ENCODE measurements at places on chromosomes 3 and 15.

- DNase-seq = no peak
These were observed 922 bp upstream of the TAMM41 start for GRCh38 chr3:11847607-11848006.

DNA sequence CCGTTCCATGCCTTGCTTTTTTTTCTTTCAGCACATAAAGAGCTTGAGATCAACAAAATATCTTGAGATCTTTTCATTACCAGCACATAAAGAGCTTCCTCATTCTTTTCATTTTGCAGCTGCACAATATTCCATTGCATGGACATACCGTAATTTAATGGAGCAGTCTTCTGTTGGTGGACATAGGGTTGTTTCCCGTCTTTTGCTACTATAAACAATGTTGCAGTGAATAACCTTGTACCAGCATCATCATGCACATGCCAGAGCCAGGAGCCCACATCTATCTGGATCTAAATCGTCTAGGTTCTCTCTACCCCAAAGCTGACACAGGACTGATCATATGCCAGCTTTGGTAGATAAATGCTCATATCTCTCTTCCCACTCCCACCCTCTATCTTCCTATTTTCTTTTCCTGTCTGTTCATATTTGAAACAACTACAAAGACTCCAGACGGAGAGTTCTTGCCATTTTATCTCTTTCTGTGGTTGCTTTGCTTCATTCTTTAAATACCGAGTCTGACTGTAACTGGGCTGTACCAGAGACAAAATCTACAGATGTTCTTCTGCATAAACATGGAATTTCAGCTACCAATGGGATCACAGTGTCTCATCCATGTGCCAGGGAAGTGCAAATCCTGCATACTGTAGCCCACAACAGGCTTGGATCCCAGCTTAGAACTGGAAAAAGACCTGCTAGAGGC, 47.1 kb upstream of the AKAP13 start:
- no peak for DNase-seq

- DNase-seq = peak; percentile 39
These were observed 11.8 kb upstream of the PLA2G4E start for GRCh38 chr15:42032376-42033213.

DNA sequence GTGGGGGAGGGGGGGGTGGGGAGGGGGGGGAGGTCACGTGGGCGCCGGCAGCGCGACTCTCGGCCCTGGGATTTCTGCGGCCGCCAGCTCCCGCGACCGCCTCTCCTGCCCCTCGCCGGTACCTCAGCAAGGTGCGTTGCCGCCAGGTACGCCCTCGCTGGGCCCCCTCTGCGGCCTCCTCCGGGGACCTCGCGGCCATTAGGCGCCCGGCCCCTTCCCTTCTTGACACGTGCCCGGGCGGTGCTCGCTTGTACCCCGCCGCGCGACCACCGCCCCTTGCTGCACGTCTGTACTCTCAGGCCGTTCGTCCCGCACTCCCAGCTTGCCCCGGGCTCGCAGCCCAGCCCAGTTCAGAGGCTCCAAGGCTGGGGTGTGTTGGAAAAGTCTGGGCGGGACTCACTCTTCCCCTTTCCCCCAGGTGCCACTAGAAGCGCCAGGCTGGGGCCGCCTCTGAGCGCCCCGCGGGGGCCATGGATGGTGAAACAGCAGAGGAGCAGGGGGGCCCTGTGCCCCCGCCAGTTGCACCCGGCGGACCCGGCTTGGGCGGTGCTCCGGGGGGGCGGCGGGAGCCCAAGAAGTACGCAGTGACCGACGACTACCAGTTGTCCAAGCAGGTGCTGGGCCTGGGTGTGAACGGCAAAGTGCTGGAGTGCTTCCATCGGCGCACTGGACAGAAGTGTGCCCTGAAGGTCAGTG, at the start of gene MAPKAPK3:
Gene MAPKAPK3 (plus strand): TSS at position 56 of the 696 bp plus-strand sequence. CDS start 415 bp downstream, at position 471.
- no peak for DNase-seq

DNA sequence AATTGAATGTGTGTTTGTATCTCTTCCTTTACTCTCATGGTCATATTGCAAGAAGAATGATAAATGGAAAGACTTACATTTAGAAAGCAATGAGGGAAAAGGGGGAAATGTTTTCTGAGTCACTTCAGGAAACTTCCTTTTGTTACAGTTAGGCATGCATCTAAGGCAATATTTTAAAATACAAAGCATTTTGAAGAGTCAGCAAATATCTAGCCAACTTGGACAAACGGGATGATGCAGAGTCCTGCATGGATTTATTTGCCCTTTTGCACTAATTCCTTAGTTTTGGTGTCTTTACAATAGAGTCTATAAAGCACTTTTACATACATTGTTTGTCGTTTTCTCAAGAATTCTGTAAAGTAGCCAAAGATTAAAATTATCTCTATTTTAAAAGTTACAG, 286.2 kb upstream of the UBE2E2 start:
- no peak for DNase-seq

DNA sequence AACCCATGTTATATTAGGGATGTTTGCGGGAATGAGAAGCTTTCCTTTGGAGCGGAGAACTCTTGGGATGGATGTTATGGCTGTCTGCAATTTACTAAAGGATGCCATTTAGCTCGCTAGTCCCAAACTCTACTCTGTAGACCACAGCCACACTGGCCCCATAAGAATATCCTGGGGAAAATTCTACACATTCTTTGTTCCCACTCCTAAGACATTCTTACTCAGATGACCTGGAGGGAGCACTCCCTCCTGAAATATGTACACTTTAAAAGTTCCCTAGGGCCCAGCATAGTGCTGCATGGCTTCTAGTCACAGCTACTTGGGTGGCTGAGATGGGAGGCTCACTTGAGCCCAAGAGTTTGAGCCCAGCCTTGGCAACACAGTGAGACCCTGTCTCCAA, 288.7 kb upstream of the RORA start:
- no peak for DNase-seq

DNA sequence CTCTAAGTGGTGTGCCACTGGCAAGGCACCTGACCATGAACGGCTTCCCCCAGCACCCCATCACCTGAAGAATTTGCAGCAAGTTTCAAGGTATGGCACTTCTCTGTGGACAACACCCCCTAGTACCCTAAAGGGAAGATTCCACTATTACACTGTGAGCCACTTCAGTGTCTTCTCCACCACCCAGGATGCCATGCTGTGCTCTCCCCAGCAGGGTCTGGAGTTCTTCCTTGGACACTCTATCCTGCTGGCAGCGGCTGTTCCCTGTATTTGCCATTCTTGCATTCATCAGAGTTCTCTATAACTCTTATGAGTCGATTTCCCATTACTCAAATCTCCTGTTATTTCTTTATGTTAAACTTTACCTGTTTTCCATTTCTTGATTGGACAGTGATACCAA, 33.9 kb upstream of the RNU6-1 start:
- no peak for DNase-seq

- no peak for DNase-seq
These were observed 73.3 kb downstream of the ANKRD28 start for GRCh38 chr3:15724446-15724845.

DNA sequence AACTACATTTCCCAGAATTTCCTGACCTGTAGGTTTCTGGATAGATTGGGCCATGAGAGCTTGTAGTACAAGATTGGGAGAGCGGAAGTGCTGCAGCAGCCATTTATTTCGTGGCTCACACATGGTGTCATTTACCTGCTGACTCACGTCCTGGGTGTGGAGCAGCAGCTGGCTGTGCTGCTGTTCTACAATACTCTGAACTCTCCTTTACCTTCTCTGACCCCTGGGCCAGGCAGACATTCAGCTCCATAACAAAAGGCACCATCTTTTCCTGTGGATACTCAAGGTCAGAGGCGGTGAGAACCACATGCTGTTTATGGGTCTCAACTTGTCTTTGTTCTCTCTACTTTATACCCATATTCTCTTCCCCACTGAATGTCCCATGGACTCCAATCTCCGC, 490.2 kb downstream of the IGSF11 start:
- DNase-seq = no peak

GRCh38 chr3:179476215-179476614, 24.9 kb upstream of the GNB4 start:
- no peak for DNase-seq

DNA sequence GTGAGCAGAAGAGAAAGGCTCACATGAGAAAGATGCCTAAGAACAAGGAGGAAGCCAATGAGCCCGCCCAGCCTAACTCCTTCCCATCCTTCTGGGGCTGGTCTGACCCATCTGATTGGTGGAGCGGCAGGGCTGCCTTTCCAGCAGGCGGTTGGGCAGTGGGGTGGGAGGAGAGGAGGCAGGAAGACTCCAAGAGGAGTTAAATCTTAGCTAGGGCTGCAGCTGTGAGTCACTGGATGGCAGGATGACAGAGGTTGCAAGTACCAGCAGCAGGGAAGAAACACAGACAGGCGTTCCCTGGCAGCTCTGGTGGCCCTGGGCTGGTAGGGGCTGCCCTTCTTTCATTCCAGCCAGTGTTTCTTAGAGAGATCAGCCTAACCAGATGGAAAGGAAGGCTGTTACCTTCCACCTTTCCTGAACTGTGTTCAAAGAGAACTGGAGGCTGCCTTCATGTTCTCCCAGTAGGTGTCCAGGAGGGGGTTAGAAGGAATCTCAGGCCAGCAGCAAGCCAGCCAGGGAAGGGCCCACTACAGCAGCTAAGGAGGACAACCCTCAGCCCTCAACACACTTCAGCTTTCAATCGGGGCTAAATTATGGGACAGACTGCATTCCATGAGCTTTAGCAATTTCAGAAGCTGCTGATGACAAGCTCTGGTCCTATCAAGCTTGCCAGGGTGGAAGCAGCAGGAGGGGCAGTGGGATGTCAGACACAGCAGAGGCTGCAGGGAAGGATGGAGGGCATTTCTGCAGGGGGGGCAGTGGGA, 50.3 kb downstream of the CHSY1 start:
- DNase-seq = no peak

DNA sequence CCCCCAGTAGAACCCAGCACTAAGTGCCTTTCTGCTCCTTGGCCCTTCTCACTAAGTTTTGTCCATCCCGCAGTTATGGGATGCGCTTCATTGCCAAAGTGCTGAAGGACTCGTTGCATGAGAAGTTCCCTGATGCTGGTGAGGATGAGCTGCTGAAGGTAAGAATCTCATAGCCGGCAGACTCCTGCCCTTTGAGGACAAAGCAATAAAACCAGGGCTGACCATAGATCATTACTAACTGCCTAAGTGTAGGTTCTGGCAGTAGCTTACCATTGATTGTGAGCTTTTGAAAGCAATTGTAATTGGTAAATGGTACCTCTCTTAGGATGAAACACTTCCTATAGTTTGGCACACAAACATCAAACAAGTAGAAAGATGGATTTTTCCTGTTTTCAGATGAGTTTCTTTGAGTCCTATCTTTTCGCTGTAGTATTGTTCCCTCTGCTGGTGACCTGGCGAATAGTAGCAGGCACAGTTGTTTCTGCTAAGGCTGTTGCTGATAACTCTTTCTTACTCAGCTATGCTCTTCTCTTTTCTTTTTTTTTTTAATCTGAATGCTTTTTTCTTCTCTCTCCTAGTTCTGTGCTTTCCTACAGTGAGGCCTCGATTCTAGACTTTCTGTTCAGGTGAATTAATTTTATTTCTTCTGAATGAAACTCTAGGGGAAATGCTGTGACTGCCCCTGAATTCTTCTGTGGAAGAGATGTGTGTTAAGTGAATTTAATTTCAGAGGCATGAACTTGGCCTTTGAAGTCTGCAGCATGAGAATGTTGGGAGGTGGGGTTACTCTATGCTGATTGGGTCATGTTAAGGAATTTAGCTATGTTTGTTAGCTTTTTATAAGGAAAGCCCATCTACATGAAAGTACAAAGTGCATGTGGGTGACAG, 47.4 kb upstream of the CRTC3 start:
- no peak for DNase-seq

DNA sequence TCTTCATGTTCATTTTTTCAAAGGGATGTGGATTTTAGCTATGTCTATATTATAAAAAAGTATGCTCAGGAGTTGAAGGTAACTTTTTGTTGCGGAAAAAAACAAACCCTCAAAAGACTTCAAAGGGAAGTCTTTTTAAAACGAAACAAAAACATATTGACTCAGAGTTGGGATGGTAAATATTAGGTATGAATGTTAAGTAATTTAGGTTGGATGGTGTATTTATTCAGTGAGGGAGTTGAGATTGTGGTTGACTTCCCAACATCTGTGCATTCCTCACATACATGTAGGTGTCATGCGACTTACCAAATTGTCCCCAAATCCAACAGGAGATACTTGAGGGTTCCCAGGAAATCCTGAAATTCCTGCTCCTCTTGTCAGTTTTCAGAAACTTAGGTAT, 32.7 kb upstream of the PLSCR5 start:
- DNase-seq = no peak

GRCh38 chr3:167837466-167837865, 101.9 kb downstream of the SERPINI1 start:
- no peak for DNase-seq

GRCh38 chr3:48563382-48563918, at the start of gene UCN2:
Gene UCN2, minus strand, starts transcription at chr3:48563781. Its CDS starts 657 bp downstream, at chr3:48563124.
- no peak for DNase-seq

- DNase-seq = no peak
These were observed 229.8 kb downstream of the LPP start for GRCh38 chr3:188383748-188384147.

- DNase-seq = peak; percentile 72
These were observed 497.7 kb upstream of the THBS1 start for GRCh38 chr15:39083213-39083612.

DNA sequence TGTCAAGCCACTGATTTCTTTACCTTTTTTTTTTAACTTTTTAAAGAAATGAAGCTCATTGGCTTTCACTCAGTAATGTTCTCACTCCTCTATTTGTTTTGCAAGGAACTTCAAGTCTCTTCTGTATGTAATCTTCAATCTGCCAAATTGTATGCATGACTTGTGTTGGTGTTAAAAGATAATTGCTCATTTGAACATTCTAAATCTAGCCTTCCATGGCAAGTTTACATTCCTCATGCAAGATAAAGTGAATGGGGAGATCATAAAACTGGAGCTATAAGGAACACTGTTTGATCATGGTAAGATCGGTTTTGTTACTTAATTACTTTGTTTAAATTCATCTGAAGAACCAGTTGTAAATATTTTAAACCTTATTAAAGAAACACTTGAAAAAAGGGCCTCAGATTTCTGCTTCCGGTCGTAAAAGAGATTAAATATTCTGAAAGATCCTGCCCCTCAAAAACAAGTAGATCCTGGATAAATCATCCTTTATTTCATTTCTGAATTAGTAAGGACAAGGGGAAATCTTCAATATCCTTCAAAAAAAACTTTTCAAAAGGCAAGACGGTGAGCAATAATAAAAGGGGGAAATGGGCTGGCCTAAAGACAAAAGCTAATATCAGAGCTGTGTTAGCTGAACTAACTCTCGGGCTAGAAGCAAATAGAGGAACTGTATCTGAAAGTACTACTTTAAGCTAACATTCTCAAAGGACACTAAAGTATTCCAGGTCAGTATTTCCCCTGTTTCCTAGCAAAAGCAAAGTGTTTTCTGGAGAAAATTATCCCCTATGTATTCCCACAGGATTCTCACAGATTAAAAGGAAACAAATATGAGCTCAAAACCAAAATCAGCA, 107.0 kb upstream of the ATP11B start:
- no peak for DNase-seq

GRCh38 chr15:60649845-60650548, 171.1 kb upstream of the ICE2 start:
- DNase-seq = no peak

- DNase-seq = no peak
These were observed 129.9 kb upstream of the UBE3A start for GRCh38 chr15:25568751-25569150.

Data from natural killer cell treated with Interleukin-12 subunit alpha and Interleukin-12 subunit beta and Interleukin-15 and Interleukin-18, amount 100 ng/mL, for 72 hours (primary cell).